ENCODE measurements at places on chromosomes 12 and 14.

DNA sequence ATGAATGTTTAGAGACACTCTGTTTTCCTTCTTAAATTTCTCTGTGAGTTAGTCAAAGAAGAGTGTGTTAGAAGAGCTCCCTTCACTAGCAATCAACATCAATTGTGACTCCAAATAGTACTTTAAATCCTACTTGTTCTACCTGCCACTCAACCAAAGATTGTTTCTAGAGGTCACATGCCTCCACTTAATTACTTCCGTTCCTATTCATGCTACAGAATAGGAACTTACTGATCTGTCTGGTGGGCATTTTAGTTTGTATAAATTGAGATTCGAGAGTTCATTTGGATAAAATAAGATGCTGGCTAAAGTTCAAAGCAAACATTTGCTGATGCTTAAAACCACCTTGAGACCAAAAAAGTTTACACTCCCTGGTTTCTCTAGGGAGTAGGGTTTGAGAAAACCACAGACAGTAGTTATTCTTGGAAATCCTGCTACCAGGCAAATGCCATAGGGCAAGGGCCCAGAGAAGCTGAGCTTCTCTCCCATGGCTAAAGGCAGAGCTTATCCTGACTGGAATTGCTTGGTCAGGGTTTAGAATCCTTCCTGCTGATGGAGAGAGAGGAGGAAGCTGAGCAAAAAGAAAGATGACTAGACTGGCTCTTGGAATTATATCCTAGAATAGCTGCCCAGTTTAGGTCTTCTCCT, 389.6 kb upstream of the ATP2B1 start:
- DNase-seq: no peak

GRCh38 chr14:51401756-51402155, 161.7 kb downstream of the TMX1 start:
- DNase-seq: no peak

GRCh38 chr12:54935235-54935951, 49.2 kb downstream of the TESPA1 start:
- DNase-seq: peak; percentile 84

DNA sequence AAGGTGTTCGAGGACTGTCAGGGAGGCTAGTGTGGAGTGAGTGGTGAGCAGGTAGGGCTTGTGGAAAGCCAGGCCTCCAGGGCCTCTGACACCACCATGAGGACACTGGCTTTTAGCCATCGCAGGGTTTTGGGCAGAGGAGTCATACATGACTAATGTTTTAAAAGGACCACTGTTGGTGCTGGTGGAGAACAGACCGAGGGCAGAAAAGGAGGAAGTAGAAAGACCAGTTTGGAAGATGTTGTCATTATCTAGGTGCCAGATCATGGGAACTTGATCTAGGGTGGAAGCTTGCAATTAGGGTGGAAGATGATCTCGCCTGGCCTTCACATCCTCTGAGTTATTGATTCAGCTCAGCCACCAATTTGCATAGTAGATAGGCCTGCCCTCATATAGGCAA, 144.2 kb downstream of the C12orf75 start:
- no peak for DNase-seq

DNA sequence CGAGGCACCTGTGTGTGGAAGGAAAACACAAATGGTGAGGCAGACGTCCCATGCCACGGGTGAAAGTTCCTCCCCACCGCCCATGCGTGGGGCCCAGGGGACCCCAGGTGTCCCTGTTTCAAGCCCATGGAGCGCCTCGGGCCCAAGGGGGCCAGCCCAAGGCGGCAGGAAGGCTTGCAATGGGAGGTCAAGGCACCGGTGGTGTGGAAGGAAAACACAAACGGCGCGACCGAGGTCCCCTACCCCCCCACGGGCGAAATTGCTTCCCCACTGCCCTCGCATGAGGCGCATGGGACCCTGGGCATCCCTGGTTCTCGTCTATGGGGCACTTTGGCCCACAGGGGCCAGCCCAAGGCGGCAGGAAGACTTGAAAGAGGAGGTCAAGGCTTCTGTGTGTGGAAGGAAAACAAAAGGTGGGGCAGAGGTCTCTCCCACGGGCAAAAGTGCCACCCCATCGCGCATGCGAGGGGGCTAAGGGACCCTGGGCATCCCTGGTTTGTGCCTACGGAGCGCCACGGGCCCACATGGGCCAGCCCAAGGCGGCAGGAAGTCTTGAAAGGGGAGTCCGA, 379.4 kb downstream of the ALG10 start:
- DNase-seq: no peak

- no peak for DNase-seq
Observed at GRCh38 chr12:4829161-4829792, 80.4 kb upstream of the KCNA1 start.

DNA sequence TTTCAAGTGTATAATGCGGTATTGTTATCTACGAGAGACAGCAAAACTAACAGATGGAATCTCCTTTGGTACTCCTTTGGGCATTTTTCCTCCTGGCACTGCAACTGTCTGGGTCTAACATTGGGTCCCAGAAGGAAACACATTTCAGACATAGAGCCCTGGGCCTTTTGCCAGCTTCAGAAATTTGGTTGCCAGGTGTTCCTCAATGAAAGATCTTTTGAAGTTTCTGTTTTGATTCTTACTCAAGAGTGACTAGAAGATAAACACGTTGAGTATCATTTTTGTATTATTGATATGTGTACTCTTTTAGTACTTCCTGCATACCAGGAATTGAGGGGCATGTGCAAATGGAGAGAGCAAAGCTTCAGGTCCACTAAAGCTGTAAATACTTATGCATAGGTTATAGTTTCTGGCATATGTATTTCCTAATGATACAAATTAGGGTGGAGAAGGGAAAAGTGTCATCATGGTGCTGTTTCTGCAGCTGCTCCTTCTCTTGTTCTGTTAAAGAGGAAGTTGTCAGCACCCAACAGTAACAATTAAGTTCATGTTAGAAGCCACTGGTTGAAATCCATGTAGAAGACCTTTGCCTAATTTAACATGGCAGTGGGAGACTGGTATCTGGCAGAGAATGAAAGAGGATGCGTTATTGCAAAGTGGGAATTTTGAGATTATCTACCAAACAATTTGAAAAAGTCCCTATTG, 53.5 kb downstream of the SLC38A6 start:
- peak; percentile 12 for DNase-seq

DNA sequence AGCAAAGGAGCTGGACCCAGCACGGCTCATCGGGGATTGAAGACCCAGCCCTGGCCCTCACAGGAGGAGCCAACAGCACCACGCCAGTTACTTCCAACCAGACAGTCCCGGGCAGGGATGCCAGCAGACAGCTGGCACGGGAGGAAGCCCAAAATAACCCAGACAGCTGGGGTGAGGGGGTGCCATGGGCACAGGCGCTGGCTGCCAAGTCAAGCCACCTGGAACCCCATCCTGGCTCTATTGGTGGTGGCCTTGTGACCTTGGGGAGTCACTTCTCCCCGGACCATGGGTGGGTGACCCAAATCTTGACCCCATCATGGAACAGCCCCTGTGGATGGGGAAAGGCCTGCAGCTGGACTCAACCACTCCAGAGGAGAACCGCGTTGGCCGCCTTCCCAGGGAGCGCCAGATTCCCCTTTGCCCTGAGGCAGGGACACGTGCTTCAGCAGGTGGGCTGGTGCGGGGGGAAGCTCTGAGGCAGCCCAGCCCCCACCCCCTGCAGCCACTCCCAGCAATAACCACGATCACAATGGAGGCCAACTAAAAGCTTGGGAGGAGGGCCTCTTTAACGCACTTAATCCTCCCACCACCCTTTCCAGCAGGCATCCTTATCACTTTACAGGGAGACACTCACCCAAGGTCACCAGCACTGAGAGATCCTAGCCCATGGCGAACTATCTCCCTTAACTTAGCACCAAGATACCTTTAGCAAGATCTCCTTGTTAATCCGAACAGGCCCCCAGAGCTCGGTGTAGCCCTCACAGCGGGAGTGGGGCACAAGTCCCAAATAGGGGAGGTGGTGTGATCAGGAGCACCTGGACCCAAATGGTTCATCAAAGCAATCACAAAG, 4.7 kb upstream of the RHOF start:
- DNase-seq: no peak

DNA sequence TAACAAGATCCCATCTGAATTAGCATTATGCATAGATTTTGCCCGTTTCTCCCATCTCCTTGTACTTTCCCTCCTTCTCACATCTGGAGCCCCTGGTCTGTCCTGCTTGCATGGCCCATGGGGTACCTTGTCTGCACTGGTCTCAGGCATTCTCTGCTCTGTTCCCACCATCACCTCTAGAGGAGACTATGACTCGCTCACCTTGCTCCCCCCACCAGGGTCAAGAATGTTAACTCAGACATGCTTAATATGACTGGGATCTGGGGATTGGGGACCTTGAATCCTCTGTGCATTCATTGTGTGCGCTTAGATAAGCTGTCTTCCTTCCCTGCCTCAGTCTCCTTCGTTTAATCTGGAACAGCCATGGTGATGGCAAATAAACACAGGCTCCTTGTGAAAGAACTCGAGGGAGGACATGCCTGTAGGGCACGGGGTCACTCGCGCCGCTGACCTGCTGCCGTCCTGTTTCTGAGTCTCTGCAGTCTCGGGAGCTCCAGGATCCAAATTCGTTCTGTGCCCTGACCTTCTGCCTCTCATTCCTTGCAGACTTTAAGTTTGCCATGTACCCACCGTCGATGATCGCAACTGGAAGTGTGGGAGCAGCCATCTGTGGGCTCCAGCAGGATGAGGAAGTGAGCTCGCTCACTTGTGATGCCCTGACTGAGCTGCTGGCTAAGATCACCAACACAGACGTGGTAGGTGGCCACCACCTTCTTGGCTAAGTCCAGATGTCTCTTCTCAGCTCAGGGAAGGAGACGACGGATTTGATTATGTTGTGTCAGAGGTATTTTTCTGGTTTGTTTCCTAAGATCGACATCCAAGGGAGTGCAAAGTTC, 15.0 kb downstream of the CCND2 start:
- no peak for DNase-seq

GRCh38 chr12:57985685-57986084, 44.3 kb downstream of the ATP23 start:
- DNase-seq: no peak

GRCh38 chr12:128266541-128267130, 334 bp upstream of the TMEM132C start:
- DNase-seq: no peak

DNA sequence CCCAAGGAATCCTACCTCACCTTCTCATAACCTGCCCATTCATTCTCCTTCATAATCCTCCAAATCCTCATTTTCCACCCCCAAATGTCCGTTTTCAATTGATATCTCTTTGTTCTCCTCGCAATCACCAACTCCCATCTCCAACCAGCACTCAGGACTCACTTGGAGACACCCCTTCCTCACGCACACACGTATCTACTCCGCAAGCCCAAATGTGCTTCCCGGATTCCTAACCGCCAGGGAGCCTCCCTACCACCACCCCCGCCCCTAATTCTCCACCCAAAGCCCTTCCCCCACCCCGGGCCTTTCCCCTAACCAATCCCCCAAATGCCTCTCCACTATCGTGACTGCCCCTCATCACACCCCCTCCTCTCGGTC, 304 bp downstream of the KCTD10 start:
- no peak for DNase-seq

- no peak for DNase-seq
Observed at GRCh38 chr12:106981788-106982187, 5.2 kb downstream of the MTERF2 start.

DNA sequence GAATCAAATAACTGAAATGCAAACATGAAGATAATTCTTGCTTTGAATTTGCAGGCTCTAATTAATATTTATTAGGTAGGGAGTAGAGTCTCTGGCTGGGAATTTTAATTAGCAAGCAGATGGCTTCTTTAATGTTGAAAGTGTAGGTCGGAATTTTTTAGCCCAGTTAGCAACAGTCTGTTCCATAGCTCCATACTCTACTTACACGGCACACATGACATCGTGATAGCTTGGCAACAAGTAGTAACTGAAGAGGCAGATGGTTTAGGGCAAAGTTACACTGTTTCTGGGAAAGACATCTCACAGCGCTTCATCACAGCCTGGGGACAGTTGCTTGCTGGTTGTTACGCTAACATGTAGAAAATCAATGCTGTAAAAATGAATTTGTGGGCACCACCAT, 710.7 kb downstream of the GALC start:
- DNase-seq: no peak

DNA sequence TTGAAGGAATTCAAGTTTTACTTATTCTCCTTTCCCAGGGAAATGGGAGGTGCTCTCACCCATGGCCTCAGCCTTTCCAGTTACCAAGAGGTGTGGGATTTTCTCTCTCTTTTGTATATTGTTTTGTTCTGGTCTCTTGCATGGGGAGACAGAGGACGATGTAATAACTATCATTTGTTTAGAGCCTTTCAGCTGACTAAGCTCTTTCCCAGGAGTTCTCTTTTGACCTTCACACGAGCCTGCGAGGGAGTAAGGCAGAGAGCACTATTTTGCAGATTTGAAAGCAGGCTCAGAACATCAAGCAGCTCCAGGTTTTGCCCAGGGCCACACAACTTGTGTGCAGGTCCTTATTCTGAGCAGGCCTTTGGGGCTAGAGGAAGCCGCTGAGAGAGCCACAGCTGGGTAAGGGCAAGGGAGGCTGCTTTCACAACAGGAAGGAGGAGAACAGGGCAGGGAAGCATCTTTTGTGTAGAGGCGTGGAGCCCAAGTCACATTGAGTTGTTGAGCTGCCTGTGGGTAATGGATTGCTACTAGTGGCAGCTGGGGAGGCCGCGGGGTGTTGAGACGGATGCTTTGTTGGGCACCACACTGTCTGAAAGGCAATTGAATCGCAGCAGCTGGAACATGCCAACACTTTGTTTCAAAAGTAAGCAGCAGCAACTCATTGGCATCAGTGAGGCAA, 116.2 kb downstream of the PRMT8 start:
- DNase-seq: no peak

GRCh38 chr12:40993158-40993557, 195.0 kb upstream of the PDZRN4 start:
- no peak for DNase-seq

GRCh38 chr14:33880330-33880729, 70.5 kb downstream of the EGLN3 start:
- DNase-seq: no peak

GRCh38 chr14:61569812-61570548, 125.3 kb upstream of the HIF1A start:
- peak; percentile 49 for DNase-seq

DNA sequence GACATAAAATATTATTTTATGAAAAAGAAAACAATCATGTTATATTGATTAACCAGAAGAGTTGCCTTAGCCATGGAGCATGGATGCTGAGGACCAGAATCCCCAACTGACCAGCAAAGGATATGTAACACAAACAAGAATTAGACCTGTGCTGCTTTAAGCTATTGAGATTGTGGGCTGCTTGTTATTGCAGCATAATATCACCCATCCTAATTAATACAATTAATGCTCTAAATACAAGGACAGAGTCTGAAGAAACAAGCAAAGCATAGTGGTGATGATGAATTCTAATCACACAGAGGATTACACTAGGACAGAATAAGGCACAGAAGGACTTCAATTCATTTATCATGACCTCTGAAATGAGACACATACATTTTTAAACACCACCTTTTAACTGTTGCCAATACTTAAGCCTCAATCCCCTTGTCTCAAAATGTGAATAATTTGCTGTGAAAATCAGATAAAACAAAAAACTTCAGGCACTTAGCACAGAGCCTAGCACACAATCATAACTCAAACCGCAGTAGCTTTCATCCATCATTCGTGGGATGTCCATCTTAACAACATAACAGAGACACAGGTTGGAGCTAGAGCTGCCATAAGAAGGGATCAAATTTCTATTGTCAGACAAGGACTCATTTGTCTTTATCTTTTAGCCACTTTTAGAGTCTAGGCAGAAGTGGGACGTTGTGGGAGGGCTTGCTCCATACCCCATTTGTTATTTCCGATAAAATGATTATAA, 449.6 kb upstream of the DCN start:
- no peak for DNase-seq
